SHP77 treated with DMSO at 0.1 percent for 48 hours (cell line): ENCODE measurements at places on chromosomes 4 and X.

DNA sequence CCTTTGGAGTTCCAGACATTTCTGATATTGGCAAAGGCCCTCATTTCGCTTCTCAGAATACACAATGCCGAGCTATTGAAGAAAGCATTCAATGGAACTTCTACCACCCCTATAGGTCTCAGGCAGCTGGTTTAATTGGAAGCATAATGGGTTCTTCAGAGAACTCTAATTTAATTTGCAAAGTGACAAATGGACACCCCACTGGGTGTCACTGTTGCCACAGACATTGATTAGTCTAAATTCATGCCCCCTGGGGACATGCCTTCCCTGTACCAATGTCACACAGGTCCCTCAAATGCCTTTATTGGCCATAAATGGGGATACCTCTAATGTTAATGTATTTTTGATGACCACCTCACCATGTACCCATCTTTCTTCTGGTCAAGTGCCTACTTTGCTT is 22.9 kb upstream of the TMEM255A start:
- DNase-seq = no peak

DNA sequence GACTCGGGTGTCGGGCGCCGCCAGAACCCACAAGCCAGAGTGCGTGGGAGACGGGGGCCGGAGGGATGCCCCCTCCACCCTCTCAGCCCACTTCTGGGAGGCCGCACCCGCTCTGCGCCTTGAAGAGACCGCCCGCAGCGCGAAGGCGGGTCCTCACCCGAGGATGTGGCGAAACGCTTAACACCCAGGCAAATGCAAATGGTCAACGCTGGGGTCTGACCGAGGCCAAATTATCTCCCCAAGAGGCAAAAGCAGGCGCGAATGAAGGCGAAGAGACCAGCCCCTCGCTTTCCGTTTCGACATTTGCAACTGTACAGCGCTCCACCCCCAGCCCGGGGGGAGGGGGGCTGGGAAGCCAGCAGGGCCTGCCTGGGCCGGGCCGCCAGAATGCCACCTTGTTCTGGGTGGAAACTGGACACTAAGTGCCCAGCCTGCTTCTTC is 137.7 kb upstream of the ZIC3 start:
- no peak for DNase-seq

GRCh38 chrX:16882702-16883486 is 12.7 kb upstream of the RBBP7 start:
- DNase-seq = peak; percentile 54

GRCh38 chr4:688854-689681 is at the start of gene SLC49A3:
TSS of gene SLC49A3 (minus strand) at chr4:689151. CDS start at chr4:689127, 24 bp downstream.
- no peak for DNase-seq

DNA sequence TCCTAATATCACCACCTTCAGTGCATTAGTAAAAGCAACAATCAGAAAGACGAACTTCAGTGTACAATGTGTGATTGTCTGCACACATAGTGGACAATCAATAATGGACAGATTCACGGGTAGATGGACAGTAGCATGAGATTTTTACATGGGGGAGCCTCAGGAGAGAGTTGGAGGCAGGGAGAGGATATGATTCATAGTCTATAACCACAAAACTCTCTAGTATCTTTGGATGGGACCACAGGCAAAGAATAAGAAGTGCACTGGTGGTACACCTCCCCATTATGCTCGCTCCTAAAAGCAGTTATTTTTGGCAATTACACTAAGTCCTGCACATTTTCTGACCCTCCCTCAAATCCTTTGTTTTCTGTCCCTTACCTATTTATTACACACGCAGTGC is 624.4 kb upstream of the ACTRT1 start:
- no peak for DNase-seq

DNA sequence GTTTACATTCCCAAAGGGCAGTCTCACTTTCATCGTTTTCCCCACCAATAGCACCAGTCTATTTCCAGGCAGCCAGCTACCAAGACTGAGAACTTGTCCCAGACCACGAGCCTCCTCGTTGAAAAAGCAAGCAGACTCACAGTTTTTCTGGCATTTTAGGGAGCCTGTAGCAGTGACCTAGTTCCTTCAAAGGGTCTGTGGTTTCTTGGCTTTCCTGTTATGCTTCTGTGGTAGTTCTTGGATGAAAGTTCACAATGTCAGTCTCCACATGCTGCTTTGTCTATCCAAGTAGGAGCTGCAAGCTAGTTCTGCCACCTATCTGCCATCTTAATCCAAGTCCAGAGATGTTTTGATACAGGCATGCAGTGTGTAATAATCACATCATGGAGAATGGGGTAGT is 151.6 kb upstream of the ZC4H2 start:
- DNase-seq = no peak

GRCh38 chrX:109839694-109840567 is 106.9 kb upstream of the ACSL4 start:
- no peak for DNase-seq
